Stimulated activated CD4-positive, alpha-beta T cell treated with anti-CD3 and anti-CD28 coated beads, Interleukin-1b, Interleukin-23, amount 100 ng/mL, for 1 hour (primary cell): ENCODE measurements at places on chromosomes 5 and 9.
A peak's percentile ranks its signal among the peaks of the same experiment; 100 is the strongest.

- no peak for DNase-seq
Measured at GRCh38 chr5:172194985-172195774, 1.2 kb downstream of the EFCAB9 start.

- DNase-seq: no peak
Measured at GRCh38 chr9:112142420-112142819, 32.7 kb downstream of the SUSD1 start.

DNA sequence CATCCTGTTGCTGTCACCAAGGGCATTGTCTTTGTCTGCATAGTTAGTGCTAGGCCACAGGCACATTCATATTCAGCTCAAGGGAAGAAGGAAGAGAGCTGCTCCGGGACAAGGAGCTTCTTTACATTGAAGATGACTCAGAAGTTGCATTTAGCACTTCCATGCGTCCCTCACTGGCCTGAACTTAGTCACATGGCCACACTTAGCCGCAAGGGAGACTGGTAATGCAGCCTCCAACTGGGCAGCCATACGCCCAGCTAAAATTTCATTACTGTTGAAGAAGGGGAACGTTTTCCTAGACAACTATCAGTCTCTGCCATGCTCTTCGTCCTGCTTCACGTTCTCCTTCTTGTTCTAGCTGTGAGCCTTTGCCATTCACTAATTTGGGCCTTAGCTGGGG is 20.0 kb downstream of the ACTL7B start:
- DNase-seq: no peak

DNA sequence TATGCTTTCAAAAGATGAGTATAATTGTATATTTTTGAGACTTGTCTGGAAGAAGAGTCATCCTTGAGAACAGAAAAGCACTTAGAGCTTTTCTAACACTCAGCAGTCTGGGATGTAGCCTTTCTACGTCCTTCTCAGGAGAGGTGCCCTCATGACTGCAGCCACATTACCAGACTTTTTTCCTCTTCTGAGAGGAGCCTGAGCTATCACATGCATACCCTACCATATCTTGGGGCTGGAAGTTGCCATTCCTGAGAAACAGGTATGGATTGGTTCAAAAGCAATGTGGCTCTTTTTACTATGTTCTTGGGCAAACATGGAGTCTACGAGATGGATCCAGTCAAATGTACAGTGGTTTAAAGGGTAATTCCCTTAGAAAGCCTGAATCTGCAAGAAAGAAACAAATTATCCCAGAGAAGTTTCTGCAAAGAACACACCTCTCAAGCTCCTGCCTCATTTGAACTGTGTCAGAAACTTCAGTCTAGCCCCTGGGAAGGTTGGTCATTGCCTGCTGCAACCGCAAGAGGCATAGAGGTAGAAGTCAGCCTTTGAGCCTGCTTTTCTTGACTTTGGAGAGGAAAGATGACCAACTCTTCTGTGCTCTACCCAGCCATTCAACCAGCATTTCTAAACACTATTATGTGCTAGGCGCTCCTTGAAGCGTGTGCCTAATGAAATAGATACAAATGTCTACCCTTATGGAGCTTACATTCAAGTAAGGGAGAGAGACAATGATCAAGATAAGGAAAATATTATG is 401.9 kb upstream of the ACTBL2 start:
- DNase-seq: no peak

DNA sequence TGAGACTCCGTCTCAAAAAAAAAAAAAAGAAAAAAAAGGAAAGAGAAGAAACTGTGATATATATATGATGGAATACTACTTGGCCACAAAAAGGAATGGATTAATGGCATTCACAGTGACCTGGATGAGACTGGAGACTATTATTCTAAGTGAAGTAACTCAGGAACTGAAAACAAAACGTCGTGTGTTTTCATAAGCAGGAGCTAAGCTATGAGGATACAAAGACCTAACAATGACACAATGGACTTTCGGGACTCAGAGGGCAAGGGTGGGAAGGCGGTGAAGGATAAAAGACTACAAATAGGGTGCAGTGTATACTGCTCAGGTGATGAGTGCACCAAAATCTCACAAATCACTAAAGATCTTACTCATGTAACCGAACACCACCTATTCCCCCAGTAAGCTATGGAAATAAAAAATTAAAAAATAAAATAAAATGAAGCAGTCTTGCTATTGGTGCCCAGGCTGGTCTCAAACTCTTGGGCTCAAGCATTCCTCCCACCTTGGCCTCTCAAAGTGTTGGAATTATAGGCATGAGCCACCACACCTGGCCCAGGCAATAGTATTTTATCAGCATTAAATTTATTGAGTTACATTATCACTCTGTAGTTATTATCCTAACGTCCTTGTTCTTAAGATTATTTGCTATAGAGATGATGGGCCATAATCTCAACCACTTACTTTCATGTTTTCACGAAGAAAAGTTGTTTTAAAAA is 71.5 kb upstream of the GPBP1 start:
- DNase-seq: no peak

- no peak for DNase-seq
Measured at GRCh38 chr9:130530938-130531337, 48.4 kb upstream of the FUBP3 start.

DNA sequence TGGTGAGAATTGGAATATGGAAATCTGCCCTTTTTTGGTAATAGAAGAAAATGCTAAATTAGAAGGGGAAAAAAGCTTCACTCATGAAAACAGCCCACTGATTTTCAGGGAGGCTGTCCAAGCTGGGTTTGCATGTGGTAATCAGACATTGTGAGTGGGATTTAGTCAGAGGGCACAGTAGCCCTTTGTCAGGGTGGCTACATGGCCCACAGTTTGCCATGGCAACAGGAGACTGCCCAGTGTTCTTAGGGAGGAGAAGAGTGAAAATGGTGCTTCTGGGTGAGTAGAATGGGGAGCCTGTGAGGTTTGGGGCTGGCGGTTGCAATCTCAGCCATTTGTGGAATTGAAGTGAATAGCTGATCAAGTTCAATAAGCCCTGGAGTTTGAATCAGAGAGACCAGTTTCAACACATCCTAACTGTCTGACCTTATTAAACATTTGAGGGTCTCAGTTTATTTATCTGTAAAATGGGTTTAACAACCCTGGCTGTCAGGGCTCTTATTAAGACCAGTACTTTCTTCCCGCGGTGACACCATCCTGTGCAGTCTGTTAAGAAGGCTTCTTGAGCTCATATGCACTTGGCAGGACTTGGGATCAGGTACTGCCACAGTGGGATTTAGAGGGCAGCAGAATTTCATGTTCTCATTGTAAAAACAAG is 107.6 kb upstream of the TNC start:
- no peak for DNase-seq

- no peak for DNase-seq
Measured at GRCh38 chr5:88235346-88235745, 33.3 kb downstream of the TMEM161B start.

DNA sequence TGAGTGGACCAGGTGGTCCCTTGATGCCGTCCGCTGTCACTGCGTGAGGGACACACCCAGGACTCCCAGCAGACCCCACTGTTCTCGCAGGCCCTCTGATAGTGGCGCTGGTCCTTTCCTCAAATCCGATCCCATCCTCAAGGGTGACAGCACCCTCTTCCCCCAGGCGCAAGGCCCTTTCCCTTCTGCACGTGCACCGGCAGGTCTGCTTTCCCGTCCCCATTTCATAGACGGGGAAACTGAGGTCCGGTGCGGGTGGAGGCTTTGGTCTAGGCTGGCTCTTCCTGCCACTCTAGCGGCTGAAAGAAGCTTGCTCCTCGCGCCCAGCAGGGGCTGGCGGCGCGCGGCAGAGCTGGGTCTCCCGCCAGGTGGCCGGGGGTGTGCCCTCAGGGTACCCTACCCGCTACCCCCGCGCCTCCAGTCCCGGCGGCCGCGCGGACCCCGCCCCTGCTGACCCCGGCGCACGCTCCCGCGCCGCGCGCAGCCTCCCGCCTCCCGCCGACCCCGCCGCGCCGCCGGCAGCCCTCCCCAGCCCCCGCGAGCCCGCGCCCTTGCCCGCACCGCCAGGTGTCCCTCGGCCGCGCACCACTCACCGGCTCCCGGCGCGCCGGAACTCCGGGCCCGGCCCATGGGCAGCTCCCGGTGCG is 453 bp downstream of the RASGEF1C start:
- no peak for DNase-seq

DNA sequence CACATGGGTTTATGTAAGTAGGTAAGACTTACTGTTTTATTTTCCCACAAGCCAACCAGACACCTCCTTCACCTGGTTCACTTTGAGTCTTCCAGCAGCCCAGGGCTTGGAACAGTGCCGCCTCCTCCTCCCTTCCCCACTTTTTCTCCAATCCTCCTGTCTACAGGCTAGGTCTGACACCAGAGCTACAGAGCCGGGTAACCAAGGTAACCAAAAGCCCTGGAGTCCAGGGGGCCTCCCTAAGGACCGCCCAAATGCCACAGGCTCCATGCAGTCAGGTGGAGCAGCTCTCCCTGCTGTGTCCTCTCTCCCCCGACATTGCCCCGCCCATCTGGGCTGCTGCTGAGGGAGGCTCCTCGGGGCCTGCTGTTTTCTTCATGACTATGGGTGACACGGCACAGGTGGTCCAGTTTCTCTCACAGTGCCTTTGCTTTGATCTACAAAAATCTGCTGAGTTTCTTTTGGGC is 138.0 kb upstream of the EFNA5 start:
- no peak for DNase-seq

GRCh38 chr5:119016125-119016774 is 27.9 kb upstream of the DTWD2 start:
- DNase-seq: no peak

- no peak for DNase-seq
Measured at GRCh38 chr5:96066386-96066719, 104.7 kb upstream of the ELL2 start.

GRCh38 chr5:84017523-84018172 is 297.0 kb upstream of the HAPLN1 start:
- DNase-seq: no peak

- DNase-seq: no peak
Measured at GRCh38 chr5:60469286-60469685, 230.7 kb downstream of the DEPDC1B start.

- DNase-seq: no peak
Measured at GRCh38 chr9:106927916-106928315, 65.0 kb downstream of the ZNF462 start.

DNA sequence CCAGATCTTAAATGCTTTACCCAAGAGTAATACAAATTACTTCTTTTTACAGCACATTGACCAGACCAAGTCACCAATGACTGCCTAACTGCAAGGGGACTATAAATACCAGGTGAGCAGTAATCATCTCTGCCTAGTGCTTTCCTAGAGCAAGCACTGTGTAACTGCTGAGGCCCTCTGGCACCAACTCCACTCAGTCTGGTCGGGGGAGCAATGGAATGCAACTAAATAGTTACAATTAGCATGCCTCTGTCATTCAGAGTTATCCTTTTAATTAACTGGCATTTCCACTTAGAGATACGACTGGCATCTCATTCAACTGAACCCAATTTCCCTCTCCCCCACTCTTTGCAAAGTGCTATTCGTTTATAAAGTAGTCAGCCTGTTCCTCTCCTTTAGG is 1309.1 kb upstream of the DMAC1 start:
- DNase-seq: no peak

GRCh38 chr5:179188636-179189035 is 128.5 kb downstream of the ZNF354C start:
- DNase-seq: no peak

DNA sequence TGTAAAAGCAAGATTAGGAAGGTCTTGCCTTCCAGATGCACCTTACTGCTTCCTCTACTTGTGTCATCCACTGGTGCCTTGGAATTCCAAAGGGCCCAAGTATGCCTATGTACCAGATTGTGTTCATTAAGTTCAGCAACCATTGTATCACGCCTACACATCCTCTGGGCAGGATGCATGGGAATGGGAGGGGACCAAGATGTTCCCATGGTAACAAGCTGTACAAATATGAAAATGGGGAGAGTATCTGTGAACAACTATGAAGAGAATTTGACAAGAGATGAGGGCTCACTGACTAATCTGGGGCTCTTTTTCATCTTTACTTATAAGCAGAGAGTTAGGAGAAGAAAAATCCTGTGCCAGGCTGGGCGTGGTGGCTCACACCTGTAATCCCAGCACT is 137.8 kb upstream of the MAP1B start:
- DNase-seq: no peak

- DNase-seq: peak; percentile 41
Measured at GRCh38 chr5:32232441-32233219, 58.5 kb upstream of the GOLPH3 start.

- DNase-seq: no peak
Measured at GRCh38 chr5:67257077-67257476, 60.5 kb upstream of the CD180 start.

DNA sequence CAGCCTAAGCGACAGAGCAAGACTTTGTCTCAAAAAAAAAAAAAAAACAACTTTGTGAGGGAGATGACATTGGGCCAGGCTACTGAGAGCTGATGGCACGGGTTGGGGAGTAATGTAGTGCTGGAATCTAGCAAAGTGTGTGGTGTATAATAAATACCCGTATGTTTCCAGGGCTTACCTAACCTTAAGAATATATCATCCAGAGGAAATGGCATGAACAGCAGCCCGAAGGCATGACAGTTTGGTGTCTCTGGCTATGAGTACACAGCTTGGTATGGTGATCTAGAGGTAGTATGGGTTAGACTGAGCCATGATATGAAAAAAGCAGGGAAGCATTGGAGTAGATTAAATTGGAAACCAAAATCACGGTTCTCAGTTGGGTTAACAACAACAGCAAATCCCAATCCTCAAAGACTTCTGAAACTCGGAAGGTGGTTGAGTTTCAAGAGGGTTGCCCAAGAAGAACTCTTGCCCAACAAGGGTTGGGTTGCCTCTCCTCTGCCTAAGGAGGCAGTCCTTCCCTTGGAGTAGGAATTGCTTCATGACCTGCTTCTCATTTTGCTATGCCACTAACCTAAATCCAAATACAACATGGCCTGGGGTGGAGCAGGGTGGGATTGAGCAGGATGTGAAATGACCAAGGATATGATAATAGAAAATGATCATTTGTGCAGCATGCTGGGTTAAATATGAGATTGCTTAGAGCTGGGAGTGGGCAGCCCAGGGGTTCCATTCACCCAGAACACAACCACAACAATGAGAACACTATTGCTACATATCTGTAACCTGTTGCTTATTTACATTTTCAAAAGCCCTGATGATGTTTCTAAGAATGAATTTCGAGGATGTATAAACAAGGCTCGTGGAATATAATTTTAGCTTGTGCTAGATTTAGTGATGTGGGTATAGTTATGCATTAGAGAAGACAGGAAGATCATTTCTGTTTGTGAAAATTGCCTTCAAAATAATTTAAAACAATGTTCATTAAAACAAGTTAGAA is 64.6 kb upstream of the ZFR start:
- no peak for DNase-seq

GRCh38 chr5:318341-318897 is 3.1 kb upstream of the AHRR start:
- no peak for DNase-seq

GRCh38 chr9:114033397-114034103 is 44.5 kb downstream of the AMBP start:
- DNase-seq: no peak

GRCh38 chr9:16563446-16563845 is 307.0 kb downstream of the BNC2 start:
- DNase-seq: no peak

DNA sequence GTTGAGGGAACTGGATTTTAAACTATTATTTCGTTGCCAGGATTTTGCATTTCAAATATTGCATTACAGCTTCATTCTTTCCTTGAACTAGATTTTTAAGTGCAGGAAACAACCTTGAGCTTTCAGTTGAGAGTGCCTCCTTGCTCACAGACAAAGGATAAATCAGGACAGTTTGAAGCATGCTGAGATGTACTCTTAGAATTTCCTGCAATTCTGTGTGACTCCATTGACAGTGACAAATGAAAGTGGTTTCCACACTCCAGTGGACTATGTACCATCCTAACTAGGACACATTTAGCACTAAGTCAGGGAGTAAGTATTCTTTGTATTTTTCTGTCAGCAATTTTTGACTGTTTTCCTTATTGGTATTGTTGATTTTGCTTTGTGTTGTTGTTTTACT is 100.0 kb upstream of the PLCXD3 start:
- no peak for DNase-seq
